ENCODE measurements at places on chromosomes 4 and X.

GRCh38 chr4:103895876-103896465 lies 176.2 kb upstream of the TACR3 start:
- no peak for DNase-seq

GRCh38 chr4:84938316-84938715 lies 28.2 kb downstream of the WDFY3 start:
- DNase-seq, result peak; percentile 57

- DNase-seq, result peak; percentile 73
Measured at GRCh38 chr4:26484032-26484515, 6.2 kb downstream of the CCKAR start.

DNA sequence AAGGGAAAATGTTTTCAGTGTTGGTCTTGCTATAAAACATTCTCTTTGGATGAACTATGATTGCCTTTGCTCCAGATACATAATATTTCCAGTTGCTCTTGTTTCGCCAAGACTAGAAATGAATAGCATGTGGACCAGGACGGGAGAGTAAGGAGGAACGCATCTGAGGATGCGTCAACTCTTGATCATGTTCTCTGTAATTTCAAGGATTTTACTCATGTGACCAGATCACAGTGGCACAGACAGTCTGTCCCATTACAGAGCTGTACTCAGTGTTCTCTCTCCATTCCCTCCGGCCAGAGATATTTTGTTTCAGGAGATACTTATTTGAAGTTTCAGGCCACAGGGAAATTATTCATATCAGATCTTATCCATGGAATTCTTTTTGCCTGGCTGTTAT lies 266.6 kb downstream of the MID1IP1 start:
- no peak for DNase-seq

GRCh38 chrX:21972721-21973120 lies 32.2 kb downstream of the SMS start:
- no peak for DNase-seq

DNA sequence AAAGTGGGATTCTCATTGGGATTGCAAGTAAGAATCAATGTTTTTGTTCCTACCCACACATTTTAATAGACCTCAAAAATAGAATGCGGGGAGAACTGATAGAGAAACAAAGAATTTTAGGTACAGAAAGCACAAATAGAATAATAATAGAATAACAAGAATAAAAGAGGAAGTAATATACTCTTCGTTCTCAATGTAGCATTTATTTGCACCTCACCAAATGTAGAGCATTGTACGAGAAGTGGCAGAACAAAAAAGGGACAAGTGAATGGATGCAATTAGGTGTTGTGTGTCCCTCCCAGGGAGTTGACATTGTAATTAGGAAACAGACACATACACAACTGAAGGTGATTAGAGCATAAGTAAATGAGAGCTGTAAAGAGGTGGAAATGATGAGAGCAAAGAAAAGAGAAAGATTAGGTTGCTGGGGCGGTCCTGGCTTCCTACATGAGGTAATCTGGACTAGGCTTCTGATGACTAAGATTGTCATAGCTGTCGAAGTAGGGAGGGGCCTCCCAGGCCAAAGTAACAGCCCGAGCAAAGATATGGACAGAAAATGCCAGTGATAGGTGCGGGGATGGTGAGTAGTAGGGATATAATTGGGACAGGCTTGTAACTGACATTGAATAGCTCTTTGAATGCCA lies 10.4 kb downstream of the RAB9A start:
- no peak for DNase-seq

- no peak for DNase-seq
Measured at GRCh38 chr4:40592034-40592433, 37.6 kb downstream of the RBM47 start.

DNA sequence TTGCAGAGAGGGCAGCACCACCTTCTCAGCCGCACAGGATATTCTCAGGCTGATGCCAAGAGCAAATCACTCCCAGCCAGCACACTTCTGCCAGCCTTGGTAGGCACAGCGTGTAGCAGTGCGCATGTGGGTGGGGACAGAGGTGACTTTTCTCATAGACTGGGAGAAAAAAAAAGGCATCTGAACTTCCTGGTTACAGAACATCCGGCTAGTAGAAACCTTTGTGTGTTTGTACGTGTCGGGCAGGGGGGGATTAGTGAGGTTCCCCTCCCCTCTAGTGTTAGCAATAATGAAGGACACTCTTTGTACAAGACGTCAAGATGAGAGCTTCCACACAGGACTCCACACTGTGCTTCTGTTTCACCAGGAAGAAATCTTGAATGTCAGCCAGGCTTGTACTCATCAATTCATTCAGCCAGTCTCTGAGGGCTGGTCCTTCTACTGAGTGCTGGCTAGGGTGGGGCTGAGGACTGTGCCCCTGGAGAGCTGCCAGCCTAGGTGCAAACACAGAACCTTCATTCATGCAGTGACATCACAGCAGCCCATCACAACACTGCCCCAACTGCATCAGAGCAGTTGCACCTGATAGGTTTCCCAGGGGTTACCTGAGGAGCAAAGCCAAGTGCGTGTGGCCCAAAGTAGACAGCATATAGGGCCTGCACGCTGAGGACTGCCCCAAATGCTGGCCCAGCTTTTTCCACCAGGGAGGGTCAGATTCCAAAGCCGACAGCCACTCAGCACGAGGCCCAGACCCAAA lies 34.7 kb downstream of the SLC25A5 start:
- no peak for DNase-seq
